ENCODE measurements at places on chromosomes 2 and 18.

DNA sequence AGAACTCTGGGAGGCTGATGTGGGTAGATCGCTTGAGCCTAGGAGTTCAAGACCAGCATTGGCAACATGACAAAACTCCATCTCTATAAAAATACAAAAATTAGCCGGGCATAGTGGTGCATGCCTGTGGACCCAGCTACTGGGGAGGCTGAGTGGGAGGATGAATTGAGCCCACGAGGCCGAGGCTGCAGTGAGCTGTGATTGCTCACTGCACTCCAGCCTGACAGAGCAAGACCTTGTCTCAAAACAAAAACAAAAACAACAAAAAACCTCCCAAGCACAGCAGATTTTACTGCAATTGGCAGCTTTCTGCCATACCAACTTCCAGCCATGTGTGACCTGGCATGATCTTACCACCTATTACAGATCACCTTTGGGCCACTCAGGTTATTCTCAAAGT lies 57.7 kb upstream of the LRPPRC start:
- DNase-seq = no peak

DNA sequence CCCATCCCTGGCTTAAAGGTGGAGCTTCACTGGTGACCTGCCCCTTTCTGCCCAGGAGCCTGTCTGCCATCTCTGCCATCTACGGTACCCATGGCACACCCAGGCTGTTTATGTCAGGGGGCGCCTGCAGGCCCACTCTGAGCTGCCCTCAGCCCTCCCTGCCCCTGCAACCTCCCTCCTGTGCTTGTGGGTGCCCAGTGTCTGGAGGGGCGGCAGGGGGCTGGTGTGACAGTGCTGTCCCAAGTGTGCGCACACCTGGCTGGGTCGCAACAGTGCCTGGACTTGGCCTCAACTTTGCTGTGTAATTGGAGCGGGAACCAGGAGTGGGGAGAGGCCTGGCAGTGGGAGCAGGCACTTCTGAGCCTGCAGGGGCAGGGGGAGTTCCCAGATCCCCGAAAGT lies 102.4 kb downstream of the ALMS1 start:
- DNase-seq = no peak

GRCh38 chr2:15120631-15121030 lies 440.5 kb downstream of the NBAS start:
- DNase-seq = no peak

DNA sequence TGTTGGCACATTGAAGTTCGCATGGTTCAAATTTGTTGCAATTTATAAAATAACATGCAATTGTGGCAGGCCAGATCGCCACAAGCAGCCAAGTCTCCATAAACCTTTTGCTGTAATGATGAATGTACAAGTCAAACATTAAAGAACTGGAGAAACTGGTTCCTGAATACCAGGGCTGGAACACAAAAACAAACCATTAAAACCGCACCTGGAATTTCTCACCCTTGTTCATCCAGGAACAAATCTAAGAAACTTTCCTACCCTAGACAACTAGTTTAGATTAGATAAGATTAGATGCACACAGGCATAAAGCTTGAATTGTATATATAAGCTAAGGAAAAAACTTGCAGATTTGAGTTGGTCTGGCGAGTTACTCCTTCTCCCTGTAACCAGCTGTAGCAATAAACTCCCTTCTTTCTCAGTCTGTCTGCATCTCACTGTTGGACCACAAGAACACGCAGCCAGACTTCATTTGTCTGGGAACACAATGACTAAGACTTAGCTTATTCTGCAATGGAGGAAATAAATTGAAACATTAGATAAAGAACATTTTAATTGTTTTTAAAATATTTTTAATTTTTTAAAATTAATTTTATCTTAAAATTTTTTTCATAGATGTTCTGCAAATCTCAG lies 1835.5 kb upstream of the LRRTM1 start:
- DNase-seq = no peak

DNA sequence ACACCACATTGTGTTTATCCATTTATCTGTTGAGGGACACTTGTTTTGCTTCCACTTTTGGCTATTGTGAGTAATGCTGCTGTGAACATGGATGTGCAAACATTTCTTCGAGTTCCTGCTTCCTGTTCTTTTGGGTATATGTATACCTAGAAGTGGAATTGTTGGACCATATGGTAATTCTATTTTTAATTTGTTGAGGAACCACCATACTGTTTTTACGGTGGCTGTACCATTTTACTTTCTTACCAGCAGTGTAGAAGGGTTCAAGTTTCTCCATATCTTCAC lies 23.1 kb downstream of the ANXA4 start:
- no peak for DNase-seq

DNA sequence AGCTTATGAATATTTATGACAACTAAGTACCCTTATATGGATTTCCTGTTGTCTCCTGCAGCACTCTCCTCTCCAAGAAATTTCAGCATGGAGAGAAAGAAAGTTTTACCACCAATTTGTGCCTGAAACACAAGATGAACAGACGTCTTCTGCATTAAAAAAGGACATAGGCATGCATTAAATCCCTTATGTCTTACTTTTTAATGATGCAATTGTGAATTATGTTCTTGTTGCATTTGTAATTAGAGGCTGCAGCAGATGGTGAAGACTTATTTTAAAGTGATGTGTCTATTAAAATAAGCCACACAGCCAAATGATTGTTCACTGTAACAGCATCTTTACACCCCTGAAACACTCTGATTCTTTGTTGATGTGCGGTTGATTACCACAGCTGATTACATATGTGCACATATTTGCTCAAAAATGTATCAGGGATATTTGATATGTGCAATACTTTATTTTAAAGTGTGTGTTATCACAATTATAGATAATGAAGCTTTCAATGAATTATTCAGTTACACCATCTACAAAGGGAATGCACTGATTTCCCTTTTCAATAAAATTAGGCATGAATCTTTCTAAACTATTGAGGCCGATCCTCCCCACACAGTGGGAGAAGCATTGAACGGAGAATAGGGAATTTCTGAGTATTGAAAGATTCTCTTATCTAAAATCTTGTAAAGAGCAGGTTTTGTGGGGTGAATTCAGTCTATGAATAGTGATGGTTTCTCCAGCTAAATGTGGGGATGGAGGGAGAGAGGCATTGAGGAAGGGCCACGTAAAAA lies 585.1 kb downstream of the SLC4A3 start:
- DNase-seq = no peak

DNA sequence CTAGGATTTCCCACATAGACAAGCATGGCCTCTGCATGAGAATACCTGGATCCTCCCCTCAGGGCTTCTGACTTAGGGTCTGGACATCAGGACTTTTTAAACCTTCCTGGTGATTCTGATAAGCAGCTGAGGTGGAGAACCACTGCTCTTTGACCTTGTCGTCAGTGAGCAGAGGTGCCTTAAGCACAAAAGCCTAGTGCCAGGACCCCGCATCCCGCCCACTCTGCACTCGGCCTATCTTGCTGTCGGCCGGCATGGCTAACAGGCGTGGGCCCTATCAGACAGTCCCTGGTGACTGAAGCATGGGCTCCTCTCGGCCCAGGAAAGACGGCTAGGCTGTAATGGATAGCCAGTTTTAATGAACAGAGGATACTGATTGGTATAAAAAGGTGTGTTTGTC lies 6.2 kb downstream of the ANKRD23 start:
- DNase-seq = no peak

DNA sequence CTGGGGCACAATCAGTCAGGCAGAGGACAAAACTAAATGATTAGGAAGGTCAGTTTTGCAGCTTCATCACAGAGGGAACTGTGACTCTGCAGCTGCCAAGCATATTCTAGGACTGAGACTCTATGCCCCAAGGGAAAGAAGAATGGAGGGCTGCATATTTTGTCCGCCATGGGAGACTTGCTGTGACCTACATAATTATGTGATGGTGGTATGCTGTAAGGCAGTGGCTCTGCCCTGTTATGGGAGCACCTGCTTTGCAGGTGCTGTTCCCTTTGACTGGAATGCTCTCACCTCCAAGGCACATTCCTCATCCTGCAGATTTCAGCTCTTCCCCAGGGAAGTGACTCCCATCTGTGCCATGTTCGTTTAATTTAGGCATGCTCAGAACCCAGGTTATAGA lies 261.9 kb upstream of the EPHA4 start:
- no peak for DNase-seq

DNA sequence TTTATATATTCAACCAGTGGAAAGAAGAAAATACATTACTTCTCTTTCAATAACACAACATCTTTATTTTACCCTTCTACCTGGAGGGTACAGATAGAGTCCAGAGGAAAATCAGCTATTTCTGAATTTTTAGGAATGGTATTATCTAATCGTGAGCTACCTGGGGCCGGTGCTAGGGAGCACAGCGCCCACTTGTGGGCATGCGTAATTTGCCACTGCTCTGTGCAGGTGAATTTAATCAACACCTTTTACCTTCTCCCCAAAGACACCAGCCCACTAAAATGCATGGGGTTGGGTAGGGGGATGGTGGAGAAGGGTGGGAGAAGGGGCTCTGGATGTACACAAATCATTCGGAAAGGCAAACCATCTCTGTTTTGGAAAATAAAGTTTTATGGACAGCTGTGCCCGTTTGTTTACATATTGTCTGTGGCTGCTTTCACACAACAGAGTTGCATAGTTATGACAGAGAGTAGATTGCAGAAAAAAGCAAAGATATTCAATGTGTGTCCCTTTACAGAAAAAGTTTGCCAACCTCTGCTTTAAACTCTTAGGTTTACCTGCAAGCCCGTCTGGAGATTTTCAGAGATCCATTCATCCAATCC lies 51.5 kb upstream of the DCC start:
- DNase-seq = no peak

DNA sequence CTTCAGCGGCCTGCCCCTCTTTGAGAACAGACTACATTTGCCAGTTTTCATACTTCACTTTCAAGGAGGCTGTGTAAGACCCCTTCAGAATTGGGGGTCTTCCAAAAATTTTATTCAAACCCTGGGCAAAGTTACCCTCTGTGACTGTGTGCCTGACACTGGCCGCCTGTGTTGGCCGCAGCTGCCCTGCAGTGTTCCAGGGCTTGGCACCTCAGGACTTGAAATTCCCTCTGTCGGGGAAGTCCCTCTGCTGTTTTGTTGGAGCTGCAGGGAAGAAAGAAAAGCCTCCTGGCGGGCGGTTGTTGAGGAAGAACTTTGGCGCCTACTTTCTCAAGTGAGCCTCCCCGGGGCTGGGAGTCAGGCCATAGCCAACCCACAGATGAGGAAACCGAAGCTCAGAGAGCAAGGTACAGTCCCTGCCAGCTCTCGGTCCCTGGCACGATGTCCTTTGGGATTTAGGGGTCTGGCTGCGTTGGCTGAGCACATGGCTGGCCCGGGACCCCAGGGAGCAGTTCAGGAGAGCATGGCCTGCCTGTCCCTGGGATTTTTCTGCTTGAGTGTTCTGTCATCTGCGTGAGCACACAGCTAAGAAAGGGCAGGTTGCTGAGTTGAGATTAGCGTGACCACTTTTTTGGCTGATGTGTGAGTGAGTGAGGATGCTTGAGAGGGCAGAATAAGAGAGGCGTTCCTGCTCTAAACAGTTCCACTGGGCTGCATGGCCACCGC lies 17.9 kb upstream of the ASB1 start:
- DNase-seq = no peak

DNA sequence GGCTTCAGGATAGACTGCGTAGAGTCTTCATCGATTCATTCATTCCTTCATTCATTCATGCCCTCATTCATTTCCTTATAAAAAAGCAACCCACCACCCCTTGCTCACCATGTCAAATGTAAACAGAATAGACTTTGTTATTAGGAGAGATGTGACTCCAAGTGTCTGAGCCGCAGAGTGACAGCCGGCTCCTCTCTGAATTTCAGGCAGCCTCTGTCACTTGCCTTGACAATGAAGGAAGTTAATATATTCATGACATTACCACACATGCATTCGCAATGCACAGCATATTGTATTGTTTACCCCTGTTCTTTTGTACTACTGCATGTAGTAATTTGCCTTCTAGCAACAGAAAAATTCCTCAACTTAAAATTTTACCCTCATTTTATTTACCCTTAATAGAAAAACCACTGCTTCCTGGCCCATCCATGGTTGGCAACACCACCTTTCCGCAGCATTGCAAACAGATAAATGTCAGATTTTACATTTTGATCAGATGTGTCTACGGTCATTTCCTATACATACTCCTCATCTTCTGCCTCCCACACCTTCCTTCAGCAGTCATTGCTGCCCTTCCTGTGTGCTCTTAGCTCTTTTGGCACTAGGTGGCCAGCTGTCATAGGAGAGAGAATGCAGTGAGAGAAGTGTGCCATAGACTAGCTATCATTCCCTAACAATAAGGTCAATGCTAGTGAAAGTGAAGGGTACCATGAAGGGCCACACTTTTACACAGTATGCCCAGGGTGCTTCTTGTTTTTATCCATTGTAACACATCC lies 1090.8 kb downstream of the BCL11A start:
- DNase-seq = no peak

- DNase-seq = no peak
Observed at GRCh38 chr18:47586418-47587070, 335.1 kb upstream of the SKOR2 start.

- DNase-seq = no peak
Observed at GRCh38 chr2:165054652-165055051, 99.3 kb upstream of the SLC38A11 start.

Data from GM04503 (cell line).